Stimulated activated CD4-positive, alpha-beta T cell treated with anti-CD3 and anti-CD28 coated beads, Interleukin-15, amount 100 ng/mL, for 1 hour (primary cell): ENCODE measurements at places on chromosomes 2 and 18.

DNA sequence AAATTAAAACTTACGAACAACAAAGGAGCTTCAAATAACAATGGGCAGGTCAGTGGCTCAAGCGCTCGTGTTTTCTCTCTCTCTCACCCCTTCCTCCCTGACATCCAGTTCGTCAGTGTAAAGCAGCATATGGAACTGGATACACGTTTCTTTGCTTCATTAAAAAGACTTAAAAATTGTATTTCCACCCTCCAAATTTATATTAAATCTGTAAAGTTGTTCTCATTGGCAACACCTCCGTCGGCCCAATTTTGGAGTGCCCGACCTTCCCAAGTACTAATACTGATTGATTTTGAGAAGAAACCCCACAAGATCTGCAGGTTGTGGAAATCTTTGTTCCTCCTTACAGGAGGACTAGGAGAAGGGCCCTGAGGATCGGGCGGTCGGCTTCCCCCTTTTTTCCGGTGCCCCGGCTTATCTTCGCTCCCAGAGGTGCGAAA is 2.2 kb downstream of the TBR1 start:
- no peak for DNase-seq

DNA sequence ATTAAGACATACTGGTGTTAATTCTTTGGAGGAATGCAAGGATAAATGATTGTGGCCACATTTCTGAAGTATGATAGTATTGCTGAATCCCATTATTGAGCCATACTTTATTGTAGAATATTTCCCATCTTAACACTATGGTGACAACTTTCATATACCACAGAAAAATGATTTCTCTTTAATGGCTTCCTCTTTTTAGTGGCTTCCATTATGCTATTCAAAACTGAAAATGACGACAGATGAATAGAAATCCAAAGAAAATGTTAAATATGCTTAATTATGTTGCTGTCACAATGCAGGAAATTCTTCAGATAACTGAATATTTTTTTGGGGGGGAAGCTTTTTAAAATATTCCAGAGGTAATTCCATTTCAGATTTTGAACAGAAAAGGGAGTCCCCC is 88.9 kb upstream of the TMEM200C start:
- no peak for DNase-seq

DNA sequence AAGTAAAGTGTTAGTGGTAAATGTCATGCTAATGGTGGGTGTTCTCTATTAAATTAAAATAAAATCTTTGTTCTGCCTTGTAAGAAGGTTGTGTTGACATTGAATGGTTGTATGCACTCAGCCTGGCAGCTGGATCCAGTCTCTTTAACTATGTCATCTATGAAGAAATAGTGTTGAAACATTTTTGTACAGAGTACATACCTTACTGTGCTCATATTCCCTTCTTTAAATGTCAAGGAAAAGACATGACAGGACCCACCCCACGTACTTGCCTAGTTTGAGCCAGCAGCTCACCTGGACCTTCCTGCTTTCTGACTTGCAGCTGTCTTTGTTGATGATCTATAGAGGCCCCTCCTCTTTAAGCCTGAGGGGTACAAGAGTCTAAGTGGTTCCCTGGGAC is 85.6 kb upstream of the ST3GAL5 start:
- no peak for DNase-seq

DNA sequence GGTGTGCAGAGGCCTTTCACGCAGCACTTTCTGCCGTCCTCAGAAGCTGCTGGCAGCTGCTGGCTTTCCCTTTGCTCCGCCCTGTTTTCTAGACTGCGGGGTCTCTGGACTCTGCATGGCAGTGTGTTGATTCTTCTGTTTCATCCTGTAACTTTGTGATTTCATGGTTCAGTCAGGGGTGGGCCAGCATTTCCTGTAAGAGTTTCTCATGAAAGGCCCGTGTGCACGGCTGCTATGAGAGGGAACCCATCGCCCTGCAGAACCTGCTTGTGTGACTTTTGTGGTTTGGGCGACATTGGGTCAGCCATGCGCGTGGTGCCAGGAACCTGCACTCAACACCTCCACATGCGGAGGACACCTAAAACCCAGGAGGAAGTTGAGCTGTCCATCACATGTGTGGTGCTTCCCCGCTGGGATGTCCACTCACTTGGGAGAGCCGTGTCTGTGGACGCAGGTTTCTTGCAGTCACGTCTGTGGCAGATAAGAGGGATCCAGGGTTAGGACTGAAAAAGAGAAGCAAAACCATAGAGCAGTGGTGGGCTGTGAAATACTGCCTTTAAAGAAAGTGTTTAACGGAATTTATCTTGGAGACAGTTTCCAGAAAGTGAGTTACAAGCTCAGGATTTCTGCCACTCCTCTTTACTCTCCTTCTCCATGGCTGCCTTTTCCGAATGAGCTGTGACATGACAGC is 167.3 kb upstream of the ALKAL2 start:
- DNase-seq = no peak

GRCh38 chr2:177072090-177072489 is 140.5 kb upstream of the HNRNPA3 start:
- no peak for DNase-seq

GRCh38 chr2:216732334-216732733 is 37.0 kb upstream of the IGFBP5 start:
- no peak for DNase-seq

GRCh38 chr18:45104049-45104395 is 423.3 kb downstream of the SETBP1 start:
- DNase-seq = no peak

- no peak for DNase-seq
Measured at GRCh38 chr18:79632765-79633164, 46.8 kb upstream of the CTDP1 start.

GRCh38 chr2:219637842-219638185 is 10.4 kb downstream of the SLC4A3 start:
- no peak for DNase-seq

DNA sequence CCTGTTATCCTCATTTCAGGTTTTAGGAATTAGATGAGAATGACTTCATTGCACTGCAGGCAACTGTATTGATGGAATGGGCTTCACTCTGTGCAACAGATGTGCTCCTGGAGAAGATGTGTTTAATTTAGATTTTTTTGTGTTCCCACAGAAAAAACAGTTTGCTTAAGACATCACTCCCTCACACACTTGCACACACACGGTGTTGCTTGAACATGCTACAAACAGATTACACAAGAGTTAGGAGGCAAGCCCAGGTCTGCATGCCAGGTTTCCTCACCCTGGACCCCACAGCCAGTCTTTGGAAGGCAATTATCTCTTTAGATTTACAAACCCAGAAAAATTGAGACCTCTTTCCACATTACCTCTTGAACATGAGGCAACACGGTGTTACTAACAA is 93.7 kb upstream of the KLHL29 start:
- DNase-seq = no peak
